ENCODE measurements at places on chromosomes 2 and 18.
A peak's percentile ranks its signal among the peaks of the same experiment; 100 is the strongest.

- no peak for DNase-seq
These were observed 16.0 kb downstream of the EVX2 start for GRCh38 chr2:176067589-176068418.

DNA sequence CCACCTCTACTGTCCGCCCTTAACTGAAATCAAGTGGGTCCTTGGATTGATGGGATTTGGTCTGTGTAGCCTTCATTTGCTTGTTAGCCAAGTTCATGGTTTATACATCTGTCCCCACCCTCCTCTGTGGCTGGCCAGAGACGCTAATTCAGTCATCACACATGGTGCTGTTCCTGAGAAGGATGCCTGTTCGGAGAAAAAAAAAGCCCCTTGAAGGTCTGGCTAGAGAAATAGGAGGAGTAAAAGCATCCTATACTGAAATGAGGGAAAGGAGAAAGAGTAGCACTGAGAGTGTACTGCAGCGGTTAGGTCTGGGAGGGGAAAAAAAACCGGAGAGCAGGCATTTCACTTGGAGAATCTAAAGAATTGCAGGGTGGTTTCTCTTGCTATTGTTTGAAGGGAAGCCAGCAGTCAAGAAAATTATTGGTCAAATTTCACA is 180.6 kb upstream of the EPAS1 start:
- DNase-seq: no peak

- no peak for DNase-seq
These were observed 579.5 kb downstream of the MBD2 start for GRCh38 chr18:53644799-53645471.

- DNase-seq: no peak
These were observed 54.0 kb upstream of the NOSTRIN start for GRCh38 chr2:168748461-168748860.

GRCh38 chr2:217858519-217859491 is 144.0 kb downstream of the TNS1 start:
- DNase-seq: no peak

DNA sequence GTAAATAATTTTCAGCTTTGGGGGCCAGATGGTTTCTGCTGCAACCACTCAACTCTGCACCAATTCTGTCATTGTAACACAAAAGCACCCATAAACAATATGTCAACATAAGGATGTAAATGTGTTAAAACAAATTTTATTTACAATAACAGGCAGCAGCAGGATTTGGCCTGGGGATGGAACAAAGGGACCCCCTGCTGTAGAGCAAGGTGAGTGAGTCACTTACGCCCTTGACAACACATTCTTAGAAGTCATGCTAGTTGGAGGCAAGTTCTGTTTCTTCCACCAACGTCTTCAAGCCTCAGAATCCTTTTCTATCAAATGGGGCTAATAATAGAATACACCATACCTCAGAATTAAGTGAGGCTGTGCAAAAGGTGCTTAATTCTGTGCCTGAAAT is 610.2 kb upstream of the SYT4 start:
- DNase-seq: no peak

DNA sequence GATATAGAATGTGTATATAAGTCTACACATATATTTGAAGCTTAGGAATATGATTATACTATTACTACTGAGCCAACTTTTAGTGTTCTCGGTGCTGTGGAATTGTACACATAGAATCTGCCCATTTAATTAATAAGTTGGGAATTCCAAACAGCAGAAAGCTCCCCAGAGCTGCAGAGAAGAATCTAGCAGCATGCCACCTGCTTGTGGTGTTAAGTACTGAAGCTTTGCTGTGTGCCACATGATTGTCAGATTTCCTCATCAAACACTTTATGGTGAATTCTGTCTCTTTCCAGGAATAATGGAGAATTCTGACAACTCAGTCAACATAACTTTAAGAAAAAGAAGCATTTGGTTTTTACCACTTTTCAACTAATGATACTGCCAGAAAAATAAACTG is 117.8 kb downstream of the WDSUB1 start:
- DNase-seq: peak; percentile 27

DNA sequence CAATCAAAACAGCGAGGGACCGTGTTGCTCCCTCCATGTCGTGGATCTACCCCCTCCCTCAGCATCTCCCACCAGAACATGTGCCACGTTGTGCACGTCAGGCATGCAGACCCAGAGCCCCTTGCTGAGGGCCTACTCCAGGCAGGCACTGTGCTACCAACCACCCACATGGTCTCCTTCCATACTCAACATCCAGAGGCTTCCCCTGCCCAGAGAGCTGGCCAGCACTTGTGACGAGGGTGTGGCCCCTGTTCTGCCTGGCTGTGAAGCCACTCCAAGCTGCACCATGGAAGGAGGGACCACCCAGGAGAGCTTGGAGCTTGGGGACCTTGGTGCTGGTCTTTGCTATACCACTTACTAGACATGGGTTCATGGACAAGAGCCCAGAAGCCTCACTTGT is 40.5 kb downstream of the REEP1 start:
- DNase-seq: no peak

GRCh38 chr2:144774809-144775208 is 254.9 kb upstream of the ZEB2 start:
- no peak for DNase-seq

DNA sequence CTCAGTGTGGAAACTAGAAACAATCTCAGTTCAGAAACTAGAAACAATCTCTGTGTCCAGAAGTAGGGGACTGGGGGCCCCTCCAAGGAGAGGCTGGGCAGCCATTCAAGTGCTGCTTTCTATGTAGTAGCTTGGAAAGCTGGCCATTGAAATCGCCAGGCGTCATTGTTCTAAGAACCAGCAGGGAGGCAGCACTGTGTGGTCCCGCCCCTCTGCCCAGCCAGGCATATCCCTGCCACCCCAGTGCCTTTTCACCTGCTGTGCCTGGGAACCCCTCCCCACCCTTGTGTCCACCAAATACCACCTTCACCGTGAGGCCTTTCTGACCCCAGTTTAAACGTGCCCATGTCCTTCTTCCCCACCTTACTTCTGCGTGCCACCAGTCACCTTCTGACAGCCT is 221.6 kb downstream of the GBX2 start:
- DNase-seq: no peak

- DNase-seq: no peak
These were observed 92.2 kb upstream of the PID1 start for GRCh38 chr2:229363185-229363814.

- no peak for DNase-seq
These were observed 73.9 kb upstream of the MC2R start for GRCh38 chr18:13989199-13989598.

DNA sequence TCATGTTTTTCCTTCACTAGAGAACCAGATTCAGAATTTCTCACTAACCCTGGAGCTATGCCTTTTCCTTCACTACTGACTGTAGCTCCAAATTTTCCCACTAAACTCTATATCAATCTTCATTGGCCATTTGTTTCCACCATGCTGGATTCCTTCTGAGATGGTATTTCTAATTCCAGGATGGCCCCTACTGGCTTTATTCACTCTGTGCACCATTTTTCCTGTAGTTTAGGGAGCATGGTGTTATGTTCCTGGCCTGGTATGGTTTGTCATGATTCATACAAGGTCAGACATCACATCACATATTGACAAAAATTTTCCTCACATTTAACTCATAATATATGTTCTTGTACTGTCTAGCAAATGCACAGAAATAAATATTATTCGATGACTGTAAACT is 229.2 kb upstream of the TFPI start:
- DNase-seq: peak; percentile 26

- no peak for DNase-seq
These were observed 561.4 kb upstream of the ID2 start for GRCh38 chr2:8120506-8120860.
